Neural crest cell (in vitro differentiated cells): ENCODE measurements at places on chromosomes 6 and 20.

GRCh38 chr6:158031381-158032353 is 50.0 kb downstream of the SYNJ2 start:
- DNase-seq = no peak

GRCh38 chr6:149045404-149045803 is 272.1 kb upstream of the TAB2 start:
- DNase-seq = no peak

DNA sequence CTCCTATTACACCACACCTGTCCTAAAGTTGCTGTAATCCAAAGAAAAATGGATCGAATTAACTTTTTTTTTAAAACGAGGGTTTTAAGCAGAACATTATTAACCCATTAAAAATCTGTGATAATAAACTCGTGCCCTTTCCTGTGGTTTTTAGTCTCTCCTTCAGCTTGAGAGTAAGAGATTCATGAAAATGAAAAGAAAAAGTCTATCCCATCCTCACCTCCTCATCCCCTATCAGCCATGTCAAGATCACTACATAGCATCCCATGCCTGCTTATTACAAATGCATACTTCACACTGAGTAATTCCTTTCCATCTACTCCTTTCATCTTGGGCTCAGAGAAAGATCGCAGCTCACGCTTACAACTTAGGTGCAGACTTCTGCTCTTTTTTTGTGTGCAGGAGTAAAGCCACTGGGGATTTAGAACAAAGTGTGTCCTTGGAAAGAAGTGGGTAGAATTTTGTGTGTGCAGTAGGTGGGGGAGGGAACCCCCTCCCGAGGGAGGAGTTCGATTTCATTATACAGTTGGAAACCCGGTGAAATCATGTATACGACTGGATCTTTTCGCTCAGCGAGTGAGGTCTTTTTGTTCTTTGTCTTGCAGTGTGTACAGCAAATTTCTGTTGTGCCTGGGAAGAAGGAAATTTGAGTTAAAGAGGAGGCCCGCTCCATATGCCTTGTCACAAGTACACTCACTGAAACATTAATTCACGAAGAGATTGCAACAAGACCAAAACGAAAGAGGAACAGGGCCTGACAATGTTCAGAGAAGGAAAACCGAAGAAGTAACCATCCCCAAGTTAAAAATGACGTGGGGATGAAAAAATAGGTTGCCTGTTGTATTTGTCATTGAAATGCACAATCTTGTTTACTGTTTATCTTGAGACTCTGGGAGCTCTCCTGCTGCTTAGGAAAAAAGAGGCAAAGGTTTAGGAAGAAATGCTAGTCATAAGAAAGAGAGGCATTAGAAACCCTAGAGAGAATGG is 146.5 kb upstream of the ZNF217 start:
- no peak for DNase-seq

GRCh38 chr20:13024596-13024995 is 15.8 kb downstream of the SPTLC3 start:
- no peak for DNase-seq

GRCh38 chr6:39301606-39302005 is 12.6 kb downstream of the KCNK17 start:
- peak; percentile 6 for DNase-seq

DNA sequence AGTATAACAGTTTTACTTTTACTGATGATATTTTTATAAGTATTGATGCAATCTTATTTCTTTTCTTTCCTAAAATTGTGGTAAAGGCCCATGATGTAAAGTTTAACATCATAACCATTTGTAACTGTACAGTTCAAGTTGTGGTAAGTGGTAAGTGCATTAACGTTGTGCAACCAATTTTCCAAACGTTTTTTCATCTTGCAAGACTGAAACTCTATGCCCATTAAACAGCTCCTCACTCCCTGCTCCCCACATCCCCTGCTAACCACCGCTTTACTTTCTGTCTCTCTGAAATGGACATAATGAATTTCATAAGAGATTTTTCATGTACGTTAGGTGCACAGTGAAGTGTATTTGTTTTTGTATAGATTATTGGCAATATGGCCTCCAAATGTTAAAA is 106.0 kb downstream of the PACRG start:
- no peak for DNase-seq

DNA sequence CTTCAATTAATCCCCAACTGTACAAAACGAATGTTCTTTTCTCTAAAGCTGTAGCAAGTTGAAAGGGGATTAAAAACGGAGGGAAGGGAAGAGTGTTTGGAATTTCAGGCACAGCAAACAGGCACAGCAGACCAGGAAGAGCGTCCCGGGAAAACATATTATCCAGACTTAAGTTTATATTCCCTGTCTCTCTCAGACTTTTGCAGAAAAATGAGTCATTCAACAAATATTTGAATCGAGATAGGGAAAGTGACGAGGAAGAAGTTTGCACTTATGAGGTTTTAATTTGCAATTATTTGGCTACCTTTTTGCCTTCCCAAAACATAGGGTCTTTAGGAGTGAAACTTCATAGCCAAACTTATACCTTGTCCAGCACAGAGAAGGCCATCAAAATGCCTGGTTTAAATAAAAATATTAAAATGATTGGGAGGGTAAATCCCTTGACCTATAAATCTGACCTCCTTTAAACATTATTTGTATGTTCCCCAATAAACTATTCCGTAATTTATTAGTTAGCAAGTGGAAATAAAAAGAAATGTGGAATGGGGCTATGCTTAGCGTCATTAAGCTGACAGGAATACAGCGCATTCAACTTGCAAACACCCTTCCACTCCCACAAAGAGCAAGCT is 16.0 kb downstream of the HFE start:
- DNase-seq = no peak
